CD8-positive, alpha-beta memory T cell (primary cell): ENCODE measurements at places on chromosomes 2 and 18.
A peak's percentile ranks its signal among the peaks of the same experiment; 100 is the strongest.

DNA sequence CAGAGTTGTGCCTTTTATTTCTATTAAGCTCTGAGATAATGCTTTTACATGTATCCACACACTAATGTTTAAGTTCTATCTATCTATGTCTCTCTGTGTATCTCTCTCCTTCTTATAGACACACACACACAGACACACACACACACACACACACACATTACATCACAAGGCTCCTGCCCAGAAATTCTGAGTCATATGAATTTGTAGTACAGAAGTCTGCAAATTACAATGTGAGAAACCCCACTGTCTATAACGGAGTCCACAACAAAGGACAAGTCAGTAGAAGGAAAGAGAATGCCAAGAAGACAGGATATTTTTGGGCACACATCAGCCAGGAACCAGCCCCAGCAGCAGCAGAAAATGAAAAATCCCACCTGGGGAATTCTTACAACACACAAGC lies 142.4 kb downstream of the EN1 start:
- no peak for DNase-seq

- DNase-seq = no peak
Measured at GRCh38 chr2:176891105-176891504, 321.5 kb upstream of the HNRNPA3 start.

DNA sequence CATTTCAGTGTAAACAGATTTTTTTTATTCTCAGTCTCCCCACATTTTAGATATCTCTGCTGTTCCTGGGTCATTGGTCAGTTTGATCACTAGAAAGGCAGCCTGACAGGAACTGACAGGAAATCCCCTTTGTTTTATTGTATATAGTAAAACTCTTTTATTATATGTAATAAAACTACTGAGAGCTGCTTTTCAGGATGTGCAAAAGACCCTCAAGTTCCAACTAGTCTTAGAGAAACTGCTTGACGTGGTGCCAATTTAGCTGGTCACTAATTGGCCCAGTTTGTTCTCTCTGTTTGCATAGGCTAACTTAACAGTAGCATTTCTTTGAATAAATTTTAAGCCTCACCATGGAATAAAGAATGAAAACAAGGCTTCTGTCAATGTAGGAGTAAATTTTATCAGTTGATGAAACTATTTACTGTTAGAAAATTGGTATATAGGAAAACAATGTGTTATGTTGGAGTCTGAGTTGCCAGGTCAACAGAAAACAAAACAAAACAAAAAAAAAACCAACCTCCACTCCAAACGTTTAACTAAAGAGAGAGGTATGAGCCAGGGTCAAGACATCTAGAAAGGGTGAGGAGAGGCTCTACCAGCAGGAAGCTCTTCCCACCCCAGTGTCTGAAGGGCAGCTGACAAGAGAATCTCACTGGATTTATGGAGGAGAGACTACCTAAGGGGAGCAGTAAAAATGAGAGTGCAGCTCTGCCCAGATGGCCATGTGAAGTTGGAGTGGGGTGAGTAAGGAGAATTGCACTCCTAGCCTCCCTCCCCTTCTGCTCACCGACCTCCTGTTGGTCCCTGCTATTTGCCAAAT lies 184.6 kb downstream of the ST6GAL2 start:
- no peak for DNase-seq

GRCh38 chr2:227308784-227309183 lies 16.3 kb upstream of the MFF start:
- no peak for DNase-seq

DNA sequence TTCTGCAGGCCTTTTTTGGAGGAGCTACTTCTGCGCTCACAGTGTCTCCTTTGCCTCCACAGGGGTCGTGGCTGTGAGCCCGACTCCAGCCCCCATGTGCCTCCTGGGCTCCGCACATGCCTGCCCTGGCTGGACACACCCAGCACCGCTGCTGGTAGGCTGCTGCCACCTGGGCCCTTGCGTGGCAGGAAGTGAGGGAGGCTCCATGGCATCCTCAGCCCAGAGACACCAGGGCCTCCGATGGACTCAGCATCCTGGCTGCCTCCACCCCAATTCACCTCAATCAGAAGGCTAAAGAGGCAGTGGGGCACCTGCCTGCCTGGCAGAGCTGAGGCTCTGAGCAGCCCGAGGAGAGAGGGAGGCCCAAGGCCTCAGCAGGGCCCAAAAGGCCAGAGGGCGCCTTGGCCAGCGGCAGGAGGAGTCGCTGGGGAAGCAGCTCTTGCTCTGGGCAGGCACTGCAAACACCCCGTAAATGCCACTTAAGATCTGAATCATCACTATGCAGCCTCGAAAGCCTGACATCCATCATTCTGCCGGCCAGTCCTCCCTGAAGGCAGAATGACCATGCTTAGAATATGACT lies 68.3 kb upstream of the OTOS start:
- DNase-seq = no peak

- no peak for DNase-seq
Measured at GRCh38 chr2:232501331-232501771, 13.7 kb upstream of the ECEL1 start.

- DNase-seq = no peak
Measured at GRCh38 chr18:22179174-22179573, 9.8 kb downstream of the GATA6 start.

- no peak for DNase-seq
Measured at GRCh38 chr2:108351889-108352288, 25.9 kb upstream of the SULT1C4 start.

- DNase-seq = peak; percentile 50
Measured at GRCh38 chr2:25323042-25323514, 18.6 kb downstream of the DNMT3A start.

DNA sequence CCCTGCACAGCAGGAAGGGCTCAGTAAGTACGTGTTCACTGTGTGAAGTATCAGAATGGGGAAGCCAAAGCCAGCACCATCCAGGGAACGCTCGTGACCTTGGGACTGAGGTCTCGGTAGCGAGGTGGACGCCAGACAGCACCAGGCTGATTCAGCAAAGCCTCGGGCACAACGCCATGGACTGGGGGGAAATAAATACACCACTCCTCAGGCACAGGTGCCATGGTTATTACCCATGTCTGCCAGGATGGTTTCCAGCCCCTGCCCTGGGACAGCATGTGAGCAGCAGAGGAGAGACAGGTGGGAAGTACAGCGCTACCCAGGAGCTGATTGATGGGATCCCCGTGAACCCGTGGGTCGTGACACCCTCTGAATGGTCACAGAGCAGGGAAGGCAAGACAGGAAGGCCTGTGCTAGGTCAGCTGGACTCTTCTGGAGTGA lies 53.0 kb downstream of the REEP1 start:
- DNase-seq = no peak

- no peak for DNase-seq
Measured at GRCh38 chr18:35045806-35046205, 4.6 kb downstream of the MAPRE2 start.

DNA sequence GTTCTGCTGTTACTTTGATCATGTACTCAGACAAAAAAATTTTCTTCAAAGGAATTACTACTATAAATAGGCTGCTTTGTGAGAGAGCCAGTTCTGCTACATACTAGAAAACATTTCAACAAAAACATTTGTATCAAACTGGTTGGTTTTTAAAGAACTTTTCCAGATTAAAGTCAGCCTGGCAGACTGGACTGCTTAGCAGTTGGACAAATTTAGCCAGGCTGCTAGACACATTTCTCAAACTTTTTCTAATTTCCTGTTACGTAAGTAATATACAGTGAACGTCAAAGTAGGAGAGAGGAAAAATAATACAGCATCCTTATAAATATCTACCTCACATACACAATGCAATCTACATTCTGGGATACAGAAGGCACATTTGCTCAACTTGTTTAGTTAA lies 109.5 kb downstream of the SP3 start:
- DNase-seq = no peak

GRCh38 chr18:51491678-51492372 lies 294.3 kb upstream of the MEX3C start:
- DNase-seq = no peak

GRCh38 chr2:241274127-241274526 lies 41.3 kb downstream of the HDLBP start:
- DNase-seq = no peak

DNA sequence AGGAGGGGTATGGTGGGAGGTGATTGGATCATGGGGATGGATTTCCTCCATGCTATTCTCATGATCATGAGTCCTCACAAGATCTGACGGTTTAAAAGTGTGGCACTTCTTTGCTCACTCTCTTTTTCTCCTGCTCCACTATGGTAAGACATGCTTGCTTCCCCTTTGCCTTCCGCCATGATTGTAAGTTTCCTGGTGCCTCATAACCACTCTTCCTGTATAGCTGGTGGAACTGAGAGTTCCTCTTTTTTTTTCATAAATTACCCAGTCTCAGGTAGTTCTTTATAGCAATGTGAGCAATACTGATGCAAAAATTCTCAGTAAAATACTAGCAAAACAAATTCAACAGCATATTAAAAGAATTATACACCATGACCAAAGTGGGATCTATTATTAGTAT lies 728.5 kb upstream of the SLC8A1 start:
- no peak for DNase-seq

- DNase-seq = no peak
Measured at GRCh38 chr2:57597940-57598339, 448.7 kb upstream of the VRK2 start.

- DNase-seq = no peak
Measured at GRCh38 chr18:46892842-46893241, 24.5 kb downstream of the PIAS2 start.

DNA sequence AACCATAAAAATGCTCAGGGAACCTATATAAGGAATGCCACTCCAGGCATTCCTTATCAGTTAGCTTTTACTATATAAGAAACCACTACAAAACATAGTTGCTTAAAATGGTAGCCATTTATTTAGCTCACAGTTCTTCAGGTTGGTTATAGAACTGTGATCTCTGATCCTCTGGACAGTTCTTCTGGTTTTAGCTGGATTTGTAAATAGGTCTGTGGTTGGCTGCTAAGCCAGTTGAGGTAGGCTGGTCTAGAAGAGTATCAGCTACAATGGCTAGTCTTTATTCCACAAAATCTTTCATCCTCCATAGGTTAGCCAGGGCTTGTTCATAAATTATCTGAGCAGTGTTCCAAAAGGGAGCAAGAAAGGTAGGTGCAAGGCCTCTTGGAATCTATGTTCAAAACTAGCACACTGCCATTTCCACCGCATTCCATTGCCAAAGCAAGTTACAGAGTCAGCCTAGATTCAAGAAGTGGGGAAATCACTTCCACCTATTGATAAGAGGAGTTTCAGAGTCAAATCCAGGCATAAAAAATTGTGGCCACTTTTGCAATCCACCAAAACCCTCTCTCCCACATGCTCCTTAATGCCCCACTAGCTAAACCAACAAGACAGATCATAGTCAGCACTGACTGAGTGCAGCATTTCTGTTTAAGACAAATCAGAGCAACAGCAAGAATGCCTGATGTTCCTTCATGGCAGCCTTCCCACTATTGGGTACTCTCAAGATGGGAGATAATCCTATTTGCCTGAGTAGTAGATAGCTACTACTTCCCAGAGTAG lies 146.4 kb downstream of the IRS1 start:
- no peak for DNase-seq

DNA sequence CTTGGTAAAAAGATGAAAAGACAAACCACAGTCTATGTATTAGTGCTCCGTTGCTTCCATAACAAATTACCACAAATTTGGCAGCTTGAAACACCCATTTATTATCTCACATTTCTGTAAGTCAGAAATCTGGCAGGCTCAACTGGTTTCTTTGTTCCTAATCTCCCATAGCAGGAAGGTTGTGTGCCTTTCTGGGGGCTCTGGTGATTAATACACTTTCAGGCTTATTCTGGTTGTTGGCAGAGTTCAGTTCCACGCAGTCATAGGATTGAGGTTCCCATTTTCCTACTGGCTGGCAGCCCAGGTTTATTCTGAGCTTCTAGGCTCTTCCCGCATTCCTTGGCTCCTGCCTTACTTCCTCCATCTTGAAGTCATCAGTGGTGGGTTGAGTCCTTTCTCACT lies 189.3 kb downstream of the ANAPC1 start:
- no peak for DNase-seq

- DNase-seq = no peak
Measured at GRCh38 chr2:201794294-201794693, 12.0 kb upstream of the CDK15 start.

GRCh38 chr2:189549449-189549832 lies 31.1 kb downstream of the SLC40A1 start:
- DNase-seq = no peak

DNA sequence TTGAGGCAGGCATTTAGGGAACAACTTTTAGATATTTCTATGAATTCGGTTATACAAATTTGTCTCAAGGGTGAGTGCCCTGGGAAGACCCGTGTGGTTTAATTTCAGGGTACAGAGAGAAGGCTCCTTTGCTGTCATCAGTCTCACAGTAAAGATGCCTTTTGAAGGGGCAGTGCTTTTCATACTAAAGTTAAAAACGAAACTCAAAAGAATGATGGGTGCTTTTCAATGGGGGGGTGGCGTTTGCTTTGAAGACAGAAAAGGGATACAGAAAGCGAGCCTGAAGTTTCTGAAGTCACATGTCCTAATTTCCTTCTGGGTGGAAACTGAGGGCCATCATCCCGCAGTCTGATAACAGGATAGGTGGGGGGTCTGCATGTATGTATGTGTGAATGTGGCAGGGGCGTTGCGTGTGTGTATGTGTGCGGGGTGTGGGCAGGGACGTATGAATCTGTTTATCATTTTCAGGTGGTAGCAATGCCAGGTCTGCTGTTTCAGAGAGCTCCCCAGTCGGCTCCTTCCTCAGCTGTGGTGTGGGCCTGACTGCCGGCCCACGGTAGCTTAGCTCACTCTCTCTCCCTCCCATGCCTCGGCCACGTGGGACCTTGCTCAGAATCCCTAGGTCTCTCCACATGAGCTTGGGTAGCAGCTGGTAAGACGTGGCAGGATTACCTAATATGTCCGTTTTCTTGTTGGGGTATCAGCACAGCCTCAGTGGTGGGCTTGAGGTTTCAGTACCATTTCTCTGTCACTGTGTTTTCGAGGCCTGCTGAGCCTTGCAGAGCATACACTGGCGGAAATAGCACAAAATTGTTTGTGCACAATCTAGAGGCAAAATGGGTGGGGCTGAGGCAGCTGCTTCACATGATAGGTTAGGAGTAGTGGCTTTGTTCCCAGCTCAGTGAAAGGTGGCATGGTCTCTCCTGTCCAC lies 32.7 kb downstream of the ARHGAP25 start:
- DNase-seq = peak; percentile 74

DNA sequence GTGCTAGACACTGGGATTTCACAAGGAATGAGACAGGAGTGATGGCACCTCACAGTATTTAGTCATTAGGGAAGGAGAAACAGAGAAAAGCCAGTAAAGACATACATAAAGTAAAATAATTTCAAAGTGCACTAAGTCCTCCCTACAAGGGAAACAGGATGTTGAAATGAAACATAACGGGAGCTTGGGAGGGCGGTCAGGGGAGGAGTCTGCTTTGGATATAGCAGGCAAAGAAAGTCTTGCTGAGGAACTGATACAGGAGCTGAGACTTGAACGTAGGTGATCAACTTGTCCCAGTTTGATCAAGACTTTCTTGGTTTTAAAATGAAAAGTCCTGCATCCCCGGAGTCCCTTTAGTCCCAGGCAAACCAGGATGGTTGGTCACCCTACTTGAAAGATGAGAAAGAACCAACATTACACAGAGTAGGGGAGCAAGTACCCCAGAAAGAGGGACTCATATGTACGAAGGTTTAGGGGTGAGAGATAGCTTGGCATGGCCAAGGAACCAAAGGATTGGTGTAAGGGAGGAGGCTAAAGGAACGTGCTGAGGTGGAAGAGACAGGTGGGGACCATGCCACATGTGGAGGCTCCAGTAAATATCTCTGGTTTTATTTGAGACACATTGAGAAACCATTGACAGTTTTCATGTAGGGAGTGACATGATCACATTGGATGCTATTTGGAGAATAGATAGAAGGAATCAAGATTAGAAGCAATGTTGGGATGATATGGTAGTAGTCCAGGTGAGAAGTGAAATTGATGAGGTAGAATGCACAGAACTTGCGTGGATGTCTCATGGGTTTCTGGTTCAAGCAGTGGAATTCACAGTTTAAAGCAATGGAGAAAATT lies 28.4 kb downstream of the FBXO48 start:
- no peak for DNase-seq
